Suppressor macrophage treated with lipopolysaccharide for 1 hour (primary cell): ENCODE measurements at places on chromosomes 11 and 22.
A peak's percentile ranks its signal among the peaks of the same experiment; 100 is the strongest.

GRCh38 chr11:125987066-125987641 lies 41.3 kb downstream of the VSIG10L2 start:
- no peak for DNase-seq

GRCh38 chr22:44341431-44342346 lies 28.9 kb upstream of the SHISAL1 start:
- DNase-seq: no peak

- no peak for DNase-seq
Measured at GRCh38 chr11:85827748-85828639, 17.1 kb upstream of the SYTL2 start.

- no peak for DNase-seq
Measured at GRCh38 chr22:48803948-48804810, 1023.5 kb downstream of the BRD1 start.

DNA sequence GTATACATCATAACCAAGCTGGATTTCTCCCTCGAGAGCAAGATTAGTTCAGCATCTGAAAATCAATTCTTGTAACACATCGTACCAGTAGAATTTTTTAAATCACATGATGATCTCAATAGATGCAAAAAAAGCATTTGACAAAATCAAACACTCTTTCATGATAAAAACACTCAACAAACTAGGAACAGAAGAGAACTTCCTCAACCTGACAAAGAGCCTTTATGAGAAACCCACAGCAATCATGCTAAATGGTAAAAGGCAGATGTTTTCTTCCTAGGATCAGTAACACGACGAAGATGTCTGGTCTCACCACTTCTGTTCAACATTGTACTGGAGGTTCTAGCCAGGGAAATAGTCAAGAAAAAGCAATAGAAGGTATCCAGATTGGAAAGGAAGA lies 34.1 kb upstream of the TMPRSS4 start:
- DNase-seq: no peak

GRCh38 chr11:1757861-1758610 lies 5.7 kb downstream of the CTSD start:
- no peak for DNase-seq

- no peak for DNase-seq
Measured at GRCh38 chr11:115267238-115267781, 236.9 kb downstream of the CADM1 start.

GRCh38 chr11:28048812-28049211 lies 59.1 kb downstream of the KIF18A start:
- no peak for DNase-seq

GRCh38 chr22:44759430-44760310 lies 7.3 kb downstream of the ARHGAP8 start:
- DNase-seq: no peak

DNA sequence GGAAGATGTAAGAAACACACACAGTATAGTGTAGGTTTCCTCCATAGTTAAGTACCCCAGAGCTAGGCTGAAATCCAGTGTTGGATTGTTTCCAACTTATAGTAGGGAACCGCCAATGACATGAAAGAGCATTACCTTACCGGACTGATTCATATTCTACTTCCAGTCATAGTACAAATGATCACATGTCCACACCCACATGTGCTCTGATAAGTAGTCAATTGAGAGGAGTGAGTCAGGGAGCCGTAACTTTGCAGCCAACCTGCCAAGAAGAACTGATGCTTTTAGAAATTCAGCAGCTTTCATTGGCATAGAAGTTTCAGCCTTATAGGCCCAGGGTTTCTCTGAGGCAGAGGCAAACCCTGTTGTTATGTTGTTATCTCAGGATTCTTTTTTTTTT lies 240.6 kb downstream of the ETS1 start:
- peak; percentile 24 for DNase-seq

- no peak for DNase-seq
Measured at GRCh38 chr11:126111458-126112116, 48.9 kb upstream of the CDON start.

- no peak for DNase-seq
Measured at GRCh38 chr22:37534445-37534844, 15.2 kb upstream of the CARD10 start.

DNA sequence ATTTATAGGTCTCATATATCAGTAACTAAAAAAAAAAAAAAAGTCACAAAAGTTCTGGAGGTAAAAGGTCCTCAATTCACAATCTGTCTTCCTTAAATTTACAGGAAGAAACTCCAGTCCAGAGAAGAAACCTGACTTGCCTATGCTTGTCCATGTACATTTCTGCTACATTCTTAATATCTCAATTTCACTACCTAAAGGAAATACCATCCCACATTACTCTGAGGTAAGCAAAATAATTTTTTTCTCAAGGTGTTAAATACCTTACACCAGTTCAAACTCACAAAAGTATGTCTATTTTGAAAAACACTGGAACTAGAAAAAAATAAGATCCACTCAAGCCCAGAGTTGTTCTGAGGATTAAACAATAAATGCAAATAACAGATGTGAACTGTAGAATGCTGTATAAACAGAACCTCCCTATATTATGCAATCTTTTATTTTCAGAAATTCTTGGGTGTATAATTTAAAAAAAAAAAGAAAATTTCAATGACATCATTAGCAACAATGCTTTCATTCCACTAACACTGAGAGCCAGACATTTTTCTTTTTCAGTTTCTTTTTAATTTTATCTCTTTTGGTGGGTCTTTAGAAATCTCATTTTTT lies 49.9 kb upstream of the GDPD4 start:
- DNase-seq: no peak

DNA sequence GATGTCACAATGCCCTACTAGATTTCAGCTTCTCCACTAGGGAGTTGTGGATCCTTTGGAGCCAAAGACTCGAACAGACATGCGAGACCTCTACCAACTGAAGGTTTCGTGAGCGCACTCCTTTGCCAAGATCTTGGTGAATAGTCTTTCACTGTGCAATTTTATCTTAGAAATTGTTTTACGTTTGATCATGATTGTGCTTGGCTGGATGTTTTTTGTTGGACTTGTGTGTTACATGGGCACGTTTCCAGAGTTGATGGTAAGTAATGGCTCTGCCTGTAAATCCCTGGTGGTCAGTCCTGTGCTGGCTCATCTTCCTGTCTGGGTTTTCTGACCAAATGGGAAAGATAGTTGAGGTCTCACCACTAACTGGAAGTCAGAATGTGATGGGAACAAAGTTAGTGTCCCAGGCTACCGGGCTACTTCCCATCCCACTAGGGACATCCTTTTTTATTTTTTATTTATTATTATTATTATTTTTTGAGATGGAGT lies at the start of gene MISFA:
TSS of gene MISFA (plus strand) at position 51 of the 492 bp plus-strand sequence. CDS start at position 191, 140 bp downstream.
- no peak for DNase-seq
